ENCODE measurements at places on chromosomes 5 and 9.

- no peak for DNase-seq
Observed at GRCh38 chr9:119533504-119533903, 164.3 kb upstream of the BRINP1 start.

DNA sequence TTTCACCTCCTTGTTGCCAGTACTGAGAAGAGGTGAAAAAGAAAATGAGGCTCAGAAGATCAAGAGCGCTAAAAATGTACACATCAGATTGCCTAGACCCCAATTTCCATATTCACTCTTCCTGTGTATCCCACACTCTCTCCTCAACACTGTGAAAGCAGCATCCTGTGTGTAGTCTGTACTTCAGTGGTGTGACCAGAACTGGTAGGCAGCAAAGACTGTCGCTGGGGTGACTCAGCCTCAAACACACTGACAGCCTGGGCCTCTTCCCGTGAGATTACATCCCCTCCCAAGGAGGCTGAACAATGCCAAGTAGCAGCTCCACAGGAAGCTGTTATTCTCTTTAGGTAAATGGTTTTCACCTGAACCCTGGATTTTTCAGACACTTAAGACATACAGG lies 135.5 kb downstream of the CCDC192 start:
- DNase-seq = no peak

- no peak for DNase-seq
Observed at GRCh38 chr9:115999498-115999897, 154.1 kb upstream of the PAPPA start.

GRCh38 chr5:157816682-157817386 lies 42.1 kb downstream of the CLINT1 start:
- no peak for DNase-seq

DNA sequence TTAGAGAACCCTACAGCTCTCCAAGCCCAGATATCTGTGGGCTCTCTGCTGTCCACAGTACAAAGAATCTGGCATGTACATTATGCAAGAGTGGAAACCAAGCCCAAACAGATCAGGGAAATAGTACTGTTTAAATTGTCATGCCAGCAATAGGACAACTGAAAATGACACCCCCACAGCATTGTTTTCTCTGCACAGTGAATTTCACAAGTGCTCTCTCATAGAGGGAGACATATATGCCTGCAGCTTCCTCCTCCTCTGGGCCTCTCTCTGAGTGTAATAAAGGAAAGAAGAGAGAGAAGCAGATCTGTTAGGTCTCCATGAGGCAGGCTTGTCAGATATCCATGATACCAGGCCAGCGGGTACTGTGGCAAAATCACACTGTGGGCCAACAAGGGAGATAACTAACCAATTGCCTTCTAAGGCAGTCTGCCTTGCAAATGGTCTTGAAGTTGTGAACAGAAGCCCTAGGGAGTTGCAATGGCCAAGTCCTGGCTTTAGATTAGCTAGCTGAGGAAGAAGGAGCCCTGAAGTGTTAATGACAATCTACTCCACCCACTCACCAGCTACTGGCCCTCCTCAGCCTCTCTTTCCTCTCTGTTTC lies 54.4 kb upstream of the JMY start:
- no peak for DNase-seq

GRCh38 chr9:109477258-109478050 lies 20.7 kb downstream of the PTPN3 start:
- DNase-seq = no peak

GRCh38 chr5:90381213-90381929 lies 28.2 kb downstream of the CETN3 start:
- DNase-seq = no peak

DNA sequence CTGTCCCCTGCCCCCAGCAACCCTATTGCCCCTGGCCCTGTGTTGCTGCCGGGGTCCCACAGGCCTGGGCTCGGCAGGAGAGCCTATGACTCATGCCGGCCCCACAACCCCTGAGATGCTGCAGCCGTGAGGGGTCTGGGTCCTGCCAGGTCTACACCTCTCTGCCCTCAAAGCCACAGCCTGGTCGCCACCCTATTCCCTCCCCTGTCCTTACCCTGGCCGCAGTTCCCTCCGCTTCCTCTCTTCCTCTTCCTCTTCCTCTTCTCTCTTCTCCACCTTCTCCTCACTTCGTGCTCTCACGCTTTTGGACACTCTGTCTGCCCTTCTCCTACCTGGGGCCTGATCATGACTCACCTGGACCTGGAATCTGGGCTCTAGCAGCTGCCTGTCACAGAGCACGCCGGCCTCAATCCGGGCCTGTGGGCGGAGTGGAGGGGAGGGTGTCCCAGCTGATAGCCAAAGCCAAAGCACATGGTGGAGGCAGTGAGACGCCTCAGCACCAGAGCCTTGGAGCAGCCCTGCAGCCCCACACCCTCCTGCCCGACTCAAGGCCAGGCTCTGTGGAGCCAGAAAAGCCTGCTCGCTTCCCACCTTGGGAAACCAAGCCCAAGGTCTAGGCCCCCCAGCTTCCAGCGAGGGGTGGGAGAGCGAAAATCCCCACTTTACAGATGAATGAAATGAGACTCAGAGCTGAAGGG lies 26.8 kb upstream of the CSF1R start:
- DNase-seq = no peak

DNA sequence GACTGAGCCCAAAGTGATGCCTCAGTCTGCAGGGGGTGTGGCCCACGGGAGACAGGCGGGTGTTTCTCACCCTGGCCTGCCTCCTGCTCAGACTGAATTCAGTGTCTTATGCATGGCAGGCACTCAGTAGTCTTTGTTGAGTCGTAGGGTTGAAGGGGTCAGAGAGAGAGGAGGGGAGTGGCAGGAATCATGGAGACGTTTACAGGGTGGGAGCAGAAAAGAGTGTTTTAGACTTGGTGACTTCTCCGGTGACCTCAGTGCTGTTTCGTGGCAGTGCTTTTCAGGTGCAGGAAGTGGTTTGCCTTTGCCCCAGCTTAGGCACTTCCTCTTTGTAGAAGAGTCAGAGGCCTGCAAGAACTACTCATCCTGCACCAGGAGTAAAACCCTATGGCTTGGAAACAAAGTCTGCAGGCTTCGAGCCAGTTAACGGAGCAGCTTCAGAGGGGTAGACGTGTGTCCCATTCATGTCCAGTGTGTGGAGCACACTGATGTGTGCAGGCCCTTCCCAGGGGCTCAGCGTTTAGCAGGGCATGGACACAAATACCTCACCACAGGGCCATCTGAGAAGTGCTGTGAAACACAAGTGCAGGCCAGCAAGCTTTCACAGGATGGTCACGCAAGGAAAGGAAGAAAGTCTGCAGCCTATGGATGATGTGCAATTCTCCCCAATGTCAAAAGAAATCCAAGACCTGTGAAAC lies 24.5 kb upstream of the SEMA4D start:
- DNase-seq = peak; percentile 54

GRCh38 chr9:11595756-11596155 lies 983.0 kb upstream of the PTPRD start:
- DNase-seq = no peak

DNA sequence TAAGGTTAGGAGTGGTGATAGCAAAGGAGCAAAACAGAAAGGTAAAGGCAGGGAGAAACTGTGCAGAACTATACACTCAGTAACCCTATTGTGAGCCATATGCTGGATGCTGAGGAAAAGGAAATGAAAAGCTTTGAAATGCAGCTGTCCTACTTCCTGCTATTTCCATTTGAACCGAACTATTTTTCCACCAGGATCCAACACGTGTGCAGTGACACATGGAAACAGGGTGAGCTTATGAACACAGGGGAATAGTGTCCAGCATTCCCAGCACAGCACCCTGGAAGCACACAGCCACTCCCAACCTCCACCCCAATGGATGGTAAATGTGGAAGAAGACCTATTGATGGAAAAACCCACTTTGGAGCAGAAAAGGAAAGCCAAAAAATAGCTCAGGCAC lies 69.0 kb upstream of the SLC12A2 start:
- no peak for DNase-seq

- DNase-seq = no peak
Observed at GRCh38 chr5:151285683-151286082, 17.9 kb downstream of the SLC36A3 start.

DNA sequence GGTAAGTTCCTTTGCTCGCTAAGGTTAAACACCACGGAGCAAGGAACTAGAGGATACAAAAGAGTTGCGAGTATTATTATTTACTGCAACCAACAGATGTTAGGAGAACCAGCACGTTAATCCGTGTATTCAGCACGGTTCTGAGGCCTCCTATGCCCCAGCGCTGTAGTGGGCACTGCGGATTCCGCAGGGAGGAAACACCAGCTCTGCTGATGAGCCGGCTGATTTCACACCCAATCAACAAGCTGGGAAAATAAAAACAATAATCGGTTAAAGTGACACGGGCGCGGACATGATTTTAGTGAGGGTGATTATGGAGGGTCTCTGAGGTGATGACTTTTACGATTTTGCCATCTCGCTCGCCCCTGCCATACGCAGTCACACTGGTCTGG lies 702 bp upstream of the PRELID2 start:
- no peak for DNase-seq

DNA sequence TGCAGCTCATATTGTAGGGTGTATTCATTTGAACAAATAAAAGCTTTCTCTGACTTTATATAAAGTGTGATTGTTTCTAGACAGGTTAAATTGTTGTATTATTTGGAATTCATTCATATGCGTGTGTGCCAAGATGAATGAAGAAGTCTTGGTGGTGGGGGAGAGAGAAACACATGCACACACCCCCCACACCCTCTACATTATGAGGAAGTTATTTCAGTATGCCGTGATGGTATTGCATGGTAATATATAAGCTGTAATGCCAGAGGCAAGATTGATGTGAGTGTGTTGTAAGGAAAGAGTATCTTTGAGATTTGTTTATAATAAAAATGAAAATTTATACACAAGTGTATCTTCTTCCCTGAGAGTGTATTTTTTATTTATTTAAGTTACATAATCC lies 71.0 kb downstream of the IPO11 start:
- DNase-seq = no peak

DNA sequence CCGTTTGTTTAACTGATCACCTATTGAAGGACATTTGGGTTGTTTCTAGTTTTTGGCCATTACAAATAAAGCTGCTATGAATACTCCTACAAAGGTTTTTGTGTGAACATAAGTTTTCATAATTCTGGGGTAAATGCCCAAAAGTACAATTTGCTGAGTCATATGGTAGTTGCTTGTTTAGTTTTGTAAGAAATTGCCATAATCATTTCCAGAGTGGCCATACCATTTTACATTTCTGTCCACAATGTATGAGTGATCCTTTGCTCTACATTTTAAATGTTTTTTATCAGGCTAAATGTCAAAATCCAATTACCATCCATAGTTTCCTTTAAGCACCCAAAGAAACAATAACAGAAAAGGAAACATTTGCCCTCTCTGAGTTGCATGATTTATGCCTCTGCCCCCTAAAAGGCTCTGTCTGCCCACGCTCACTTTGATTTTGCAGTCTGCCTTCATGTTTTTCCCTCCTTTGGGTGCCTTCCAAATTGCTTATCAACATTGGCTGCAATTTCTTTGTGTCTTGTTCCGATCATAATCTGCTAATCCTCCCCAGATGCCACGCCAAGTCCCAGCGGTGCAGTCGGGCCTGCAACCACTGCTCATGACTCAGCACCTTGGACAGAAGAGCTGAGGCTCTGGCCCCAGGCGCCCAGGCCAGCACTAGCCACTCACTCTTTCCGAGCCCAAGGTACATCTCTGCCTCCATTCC lies 339.2 kb downstream of the PIK3R1 start:
- no peak for DNase-seq

- no peak for DNase-seq
Observed at GRCh38 chr9:109504689-109505088, 6.6 kb upstream of the PTPN3 start.

DNA sequence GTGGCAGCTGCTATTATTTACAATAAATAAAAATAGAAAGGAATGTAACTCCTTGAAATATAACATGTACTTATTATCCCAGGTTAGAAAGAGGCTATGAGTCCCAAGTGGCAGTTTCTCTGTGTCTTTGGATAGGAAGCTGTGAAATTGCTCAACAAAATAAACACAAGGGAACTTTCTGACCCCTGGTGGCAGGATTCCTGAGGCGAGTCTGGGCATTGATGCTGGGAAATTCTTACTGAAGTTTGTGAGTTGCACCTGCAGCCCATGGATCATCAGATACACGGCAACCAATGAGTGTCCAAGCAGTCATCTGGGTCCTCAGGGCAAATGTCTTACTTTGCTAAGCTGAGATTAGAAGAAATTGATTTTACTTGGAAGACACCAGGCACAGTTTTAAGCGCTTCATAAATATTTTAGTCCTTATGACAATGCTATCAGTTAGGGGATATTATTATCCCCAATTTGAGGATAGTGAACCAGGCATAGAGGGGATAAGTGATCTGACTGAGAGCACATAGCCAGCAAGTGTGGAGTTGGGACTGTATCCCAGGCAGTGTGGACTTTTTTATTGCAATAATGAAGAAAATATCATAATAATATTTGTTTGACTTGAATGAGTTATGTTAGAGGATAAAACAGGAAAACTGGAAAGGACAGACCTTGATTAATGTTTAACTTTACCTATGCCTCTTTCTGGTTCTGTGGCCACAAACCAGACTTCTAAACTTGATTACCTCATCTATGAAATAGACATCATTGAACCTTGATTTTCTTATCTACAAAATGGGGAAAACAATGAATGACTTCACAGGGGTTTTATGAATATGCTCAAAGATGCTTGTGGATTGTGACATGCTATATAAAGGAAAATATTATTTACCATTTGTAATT lies 265.5 kb upstream of the ADAMTSL1 start:
- no peak for DNase-seq

- no peak for DNase-seq
Observed at GRCh38 chr5:89309268-89309667, 426.3 kb upstream of the MEF2C start.

GRCh38 chr9:7338586-7339281 lies 460.8 kb downstream of the DMAC1 start:
- DNase-seq = no peak

- no peak for DNase-seq
Observed at GRCh38 chr9:84691634-84692033, 22.1 kb downstream of the NTRK2 start.

GRCh38 chr5:166722939-166723338 lies 1568.5 kb upstream of the WWC1 start:
- DNase-seq = no peak

DNA sequence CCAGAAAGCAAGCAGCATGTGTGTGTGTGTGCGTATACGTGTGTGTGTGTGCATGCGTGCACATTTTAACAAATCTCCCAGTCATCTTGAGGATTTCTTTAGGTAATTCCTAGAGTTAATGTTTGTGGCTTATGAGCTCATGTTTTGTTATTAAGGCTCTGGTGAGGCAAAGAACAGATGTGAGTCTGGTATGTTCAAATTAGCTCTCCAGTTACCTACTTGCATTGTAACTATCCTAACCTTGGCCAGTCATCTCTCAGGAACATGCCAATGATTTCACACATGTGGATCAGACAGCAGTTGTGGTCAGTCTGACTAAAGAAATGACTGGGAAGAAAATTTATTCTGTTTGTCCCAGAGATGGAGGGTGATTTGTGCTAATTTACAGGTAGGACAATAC lies 163.1 kb downstream of the IZUMO3 start:
- no peak for DNase-seq

DNA sequence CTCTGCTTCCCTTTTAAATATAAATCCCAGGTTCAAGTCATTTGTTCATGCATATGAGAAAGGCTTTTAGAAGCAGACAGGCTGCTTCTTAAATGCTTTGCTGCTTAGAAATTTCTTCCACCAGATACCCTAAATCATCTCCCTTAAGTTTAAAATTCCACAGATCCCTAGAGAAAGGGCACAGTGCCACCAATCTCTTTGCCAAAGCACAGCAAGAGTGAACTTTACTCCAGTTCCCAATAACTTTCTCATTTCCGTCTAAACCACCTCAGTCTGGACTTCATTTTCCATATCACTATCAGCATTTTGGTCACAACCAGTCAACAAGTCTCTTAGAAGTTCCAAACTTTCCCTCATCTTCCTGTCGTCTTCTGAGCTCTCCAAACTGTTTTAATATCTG lies 679.8 kb upstream of the FTMT start:
- no peak for DNase-seq

GRCh38 chr5:175261037-175261436 lies 182.9 kb downstream of the DRD1 start:
- DNase-seq = no peak

Measured in activated T-cell treated with anti-CD3 and anti-CD28 coated beads, Interleukin-2, amount 50 U/mL, for 4 hours (primary cell).